ENCODE measurements at places on chromosomes 16 and 17.

DNA sequence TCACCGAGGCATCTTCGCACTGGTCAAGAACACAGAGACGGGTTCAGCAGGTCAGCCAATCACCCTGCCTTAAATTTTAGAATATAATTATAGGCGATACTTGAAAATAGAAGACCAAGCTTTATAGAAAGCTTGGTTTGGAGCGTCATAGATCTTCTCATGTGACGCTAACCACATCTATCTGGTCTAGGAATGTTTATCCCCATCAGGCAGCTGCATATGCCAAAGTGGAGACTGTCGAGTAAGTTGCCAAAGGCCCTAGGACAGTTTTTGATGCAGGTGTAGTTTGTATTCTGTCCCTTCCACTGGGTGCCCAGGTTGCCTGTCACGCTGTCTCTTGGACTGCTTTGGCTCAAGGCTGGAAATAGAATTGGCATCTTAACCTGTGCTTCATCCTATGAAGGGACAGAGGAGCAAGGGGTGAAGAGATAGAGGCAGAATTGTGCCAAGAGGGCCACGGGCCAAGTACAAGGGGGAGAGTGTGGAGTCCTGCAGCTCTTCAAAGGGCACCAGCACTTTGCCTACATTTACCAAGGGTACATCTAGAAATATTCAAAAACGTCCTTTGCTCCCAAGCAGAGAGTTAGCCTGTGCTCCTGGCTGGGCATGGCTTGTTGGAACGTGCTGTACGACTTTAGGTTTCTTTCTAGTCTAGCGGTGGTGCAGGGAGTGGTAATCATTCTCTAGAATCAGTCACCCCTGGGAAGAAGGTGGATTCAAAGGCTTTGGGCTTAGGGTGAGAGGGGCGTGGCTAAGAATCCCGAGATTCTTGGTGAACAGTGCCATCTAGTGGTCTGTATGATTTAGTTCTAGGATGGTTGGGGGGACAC, 5.3 kb upstream of the WIPI1 start:
- peak; percentile 94 for DNase-seq

- no peak for DNase-seq
These were observed 211.0 kb upstream of the GSE1 start for GRCh38 chr16:85401917-85402766.

DNA sequence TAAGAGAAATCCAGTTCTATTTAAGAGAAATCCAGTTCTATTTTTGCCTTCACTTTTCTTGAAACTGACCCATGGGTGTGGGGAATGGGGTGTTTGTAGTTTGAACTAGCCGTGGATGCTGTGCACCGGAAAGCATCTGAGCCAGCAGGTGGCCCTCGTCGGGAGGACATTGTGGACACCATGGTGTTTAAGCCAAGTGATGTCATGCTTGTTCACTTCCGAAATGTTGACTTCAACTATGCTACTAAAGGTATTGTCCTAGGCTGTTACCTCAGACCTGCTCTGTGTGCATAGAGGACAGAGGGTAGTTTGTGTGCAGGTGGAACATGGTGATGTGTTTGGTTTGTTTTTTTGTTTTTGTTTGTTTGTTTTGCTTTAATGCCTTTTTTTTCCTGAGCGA, 3.3 kb downstream of the ATXN2L start:
- DNase-seq, result no peak

DNA sequence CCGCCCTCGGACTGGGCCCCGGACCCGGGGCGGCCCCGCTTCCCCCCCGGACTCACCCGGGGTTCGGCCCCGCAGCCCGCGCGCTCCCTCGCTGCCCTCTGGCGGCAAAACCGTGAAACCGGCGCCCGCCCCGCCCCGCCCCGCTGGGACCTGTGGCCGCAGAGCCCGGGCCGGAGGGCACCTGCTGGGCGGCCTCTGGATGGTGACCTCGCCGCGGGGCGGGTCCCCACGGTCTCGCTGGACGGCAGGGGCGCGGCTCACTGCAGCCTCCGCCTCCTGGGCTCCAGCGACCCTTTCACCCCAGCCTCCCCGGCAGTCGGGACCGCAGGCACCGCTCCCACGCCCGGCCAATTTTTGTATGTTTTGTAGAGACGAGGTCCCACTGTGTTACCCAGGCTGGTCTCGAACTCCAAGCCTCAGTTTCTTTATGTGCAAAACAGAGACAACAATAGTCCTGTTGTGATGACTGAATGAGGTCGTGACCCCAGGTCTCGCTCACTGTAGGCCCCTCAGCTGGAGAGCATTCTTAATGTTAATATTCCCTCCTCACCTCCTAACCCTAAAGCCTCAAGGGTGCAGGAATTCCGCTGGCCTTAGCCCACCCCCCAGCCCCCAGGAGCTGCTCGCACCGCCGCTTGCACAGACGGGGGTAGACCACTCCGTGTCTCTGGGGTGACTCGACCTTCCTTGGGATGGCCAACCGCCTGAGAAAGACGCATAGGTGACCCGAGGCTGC, 33.7 kb upstream of the RPH3AL start:
- DNase-seq, result no peak

- DNase-seq, result no peak
These were observed 148.0 kb upstream of the FOXF1 start for GRCh38 chr16:86362155-86362849.

GRCh38 chr17:57033296-57033695, 51.8 kb upstream of the AKAP1 start:
- peak; percentile 99 for DNase-seq

DNA sequence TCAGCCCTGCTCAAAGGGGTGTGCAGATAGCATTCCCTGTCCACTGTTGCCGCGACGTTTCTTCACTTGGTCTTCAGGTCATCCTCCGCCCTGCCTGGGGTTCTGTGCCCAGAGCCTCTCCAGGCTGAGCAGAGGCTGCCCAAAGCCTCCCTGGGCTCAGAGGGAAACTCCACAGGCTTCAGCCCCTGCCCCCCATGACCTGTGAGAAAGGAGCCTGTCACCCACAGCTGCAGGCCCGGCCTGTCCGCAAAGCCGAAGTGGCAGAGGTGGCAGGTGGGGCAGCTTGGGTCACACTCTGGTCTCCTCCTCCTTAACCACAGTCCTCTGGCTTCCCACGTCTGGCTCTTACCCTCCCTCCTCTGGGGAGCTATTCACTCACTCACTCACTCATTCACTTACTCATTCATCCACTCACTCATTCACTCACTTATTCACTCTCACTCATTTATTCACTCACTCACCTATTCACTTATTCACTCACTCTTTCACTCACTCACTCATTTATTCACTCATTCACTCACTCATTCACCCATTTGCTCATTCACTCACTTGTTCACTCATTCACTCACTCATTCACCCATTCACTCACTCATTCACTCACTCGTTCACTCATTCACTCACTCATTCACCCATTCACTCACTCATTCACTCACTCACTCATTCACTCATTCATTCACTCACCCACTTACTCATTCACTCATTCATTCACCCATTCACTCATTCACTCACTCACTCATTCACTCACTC, 7.1 kb upstream of the CPSF4L start:
- no peak for DNase-seq

DNA sequence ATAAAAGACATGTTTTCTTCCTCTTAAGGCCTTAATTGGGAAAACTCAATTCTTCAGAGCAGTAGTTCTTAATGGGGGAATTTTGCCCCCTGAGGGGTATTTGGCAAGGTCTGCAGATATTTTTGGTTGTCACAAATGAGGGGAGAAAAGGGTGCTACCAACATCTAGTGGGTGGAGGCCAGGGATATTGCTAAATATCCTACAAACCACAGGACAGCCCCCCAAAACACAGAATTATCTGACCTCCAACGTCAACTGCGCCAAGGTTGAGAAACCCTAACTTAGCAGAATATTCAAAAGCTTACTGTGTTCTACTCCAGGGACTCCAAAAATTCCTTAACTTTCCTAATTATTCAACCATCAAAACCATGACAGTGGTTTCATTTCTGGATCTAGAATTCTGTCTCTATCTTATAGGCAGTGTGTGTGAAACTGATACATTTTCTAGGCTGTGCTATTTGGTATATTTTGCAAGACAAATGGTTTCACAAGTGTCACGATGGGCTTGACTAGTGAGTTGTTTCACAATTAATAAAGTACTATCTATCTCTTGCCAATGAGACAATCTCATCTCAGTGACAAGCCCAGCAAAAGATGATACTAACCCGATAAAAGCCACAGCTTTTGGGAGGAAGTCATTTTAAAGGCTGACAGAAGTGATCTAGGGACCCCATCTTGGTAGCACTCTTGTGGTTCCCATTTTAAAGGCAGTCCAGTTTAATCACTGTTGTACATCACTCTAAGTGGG, 14.7 kb downstream of the TXNDC11 start:
- DNase-seq, result no peak

- no peak for DNase-seq
These were observed 502.8 kb upstream of the CDH11 start for GRCh38 chr16:65624666-65625065.

GRCh38 chr17:78185981-78186691, 716 bp downstream of the TK1 start:
- peak; percentile 40 for DNase-seq

DNA sequence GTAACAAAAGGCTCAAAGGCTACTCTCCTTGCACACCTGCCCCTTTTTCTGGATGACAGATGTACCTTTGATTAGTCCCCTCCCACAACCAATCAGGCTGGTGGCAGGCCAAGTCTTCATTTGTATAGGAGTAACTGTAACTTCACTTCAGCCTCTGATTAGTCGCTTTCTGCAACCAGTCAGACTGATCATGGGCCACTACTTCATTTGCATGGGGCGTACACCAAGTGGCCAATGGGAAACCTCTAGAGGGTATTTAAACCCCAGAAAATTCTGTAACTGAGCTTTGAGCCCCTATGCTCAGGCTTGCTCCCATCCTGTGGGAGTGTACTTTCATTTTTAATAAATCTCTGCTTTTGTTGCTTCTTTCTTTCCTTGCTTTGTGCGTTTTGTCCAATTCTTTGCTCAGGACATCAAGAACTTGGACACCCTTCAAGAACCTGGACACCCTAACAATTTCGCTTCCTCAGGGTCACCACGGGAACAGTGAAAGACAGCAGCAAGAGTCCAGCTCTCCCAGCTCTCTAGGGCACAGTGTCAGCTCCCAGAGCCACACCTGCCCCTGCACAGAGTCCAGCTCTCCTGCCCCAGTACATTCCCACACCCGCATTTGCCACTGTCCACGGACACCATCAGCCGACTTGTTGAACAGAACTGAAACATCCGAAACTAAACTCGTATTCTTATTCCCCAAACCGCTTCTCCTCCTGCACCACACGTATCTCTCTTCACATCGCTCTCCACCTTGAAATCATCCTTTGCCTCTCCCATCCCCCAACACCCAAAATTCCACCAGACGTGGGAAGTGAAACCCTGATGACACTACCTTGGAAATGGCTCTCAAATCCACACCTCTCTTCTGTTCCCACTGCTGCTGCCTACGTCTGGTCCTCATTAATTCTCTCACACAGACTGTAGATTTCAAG, 53.4 kb downstream of the ABCC12 start:
- peak; percentile 87 for DNase-seq

DNA sequence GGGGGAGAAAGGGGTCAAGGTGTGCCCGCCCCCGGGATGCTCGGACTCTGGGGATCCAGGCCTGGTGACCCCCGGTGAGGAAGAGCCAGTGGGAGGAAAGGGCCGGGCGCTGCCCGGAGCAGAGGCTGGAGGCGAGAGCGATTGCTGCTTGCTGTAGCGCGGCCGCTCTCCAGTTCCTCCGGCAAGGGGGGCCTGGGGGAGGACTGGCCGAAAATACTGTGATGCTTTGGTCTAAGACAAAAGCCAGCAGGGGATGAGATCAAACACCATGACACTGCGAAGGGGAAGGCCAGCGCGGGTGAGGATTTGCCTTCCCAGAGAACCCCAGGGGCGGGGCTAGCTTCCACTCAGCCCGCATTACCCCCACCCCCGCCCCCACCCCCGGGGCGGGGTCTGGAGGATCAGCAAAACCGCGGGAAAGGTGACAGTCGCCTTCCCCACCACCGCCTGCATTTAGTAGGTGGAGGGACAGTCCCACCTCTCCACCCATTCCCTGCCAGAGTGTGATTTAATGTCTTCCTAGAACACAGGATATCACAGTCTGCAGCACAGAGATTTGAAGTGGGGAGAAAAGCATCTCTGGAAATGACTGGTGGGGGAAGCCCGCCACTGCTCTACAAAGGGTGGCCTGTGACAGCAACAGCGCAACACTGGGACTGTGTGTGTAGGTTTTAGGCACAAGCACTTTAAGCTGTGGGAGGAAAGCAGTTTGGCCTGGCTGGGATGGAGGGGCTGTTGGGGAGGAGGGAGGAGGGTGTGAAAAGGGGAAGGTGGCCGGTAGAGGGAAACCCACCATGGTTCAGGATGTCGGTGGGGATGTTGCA, 25.7 kb downstream of the MRC2 start:
- DNase-seq, result peak; percentile 95

DNA sequence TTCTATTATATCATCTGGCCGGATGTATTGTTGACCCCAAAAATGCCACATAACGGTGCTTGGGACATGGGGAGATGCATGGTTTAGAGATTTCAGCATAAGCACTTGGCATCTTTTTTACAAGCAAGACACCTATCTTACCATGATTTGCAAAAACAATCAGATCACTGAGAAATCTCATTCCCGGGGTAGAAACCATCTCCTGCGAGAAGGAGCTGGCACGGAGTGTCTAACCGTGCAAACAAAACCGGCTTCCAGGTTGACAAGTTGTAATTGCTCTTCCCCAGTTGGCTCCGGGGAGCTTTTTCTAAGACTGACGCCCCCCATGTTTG, 1.0 kb downstream of the SLC16A6 start:
- no peak for DNase-seq

- DNase-seq, result peak; percentile 25
These were observed 71.2 kb upstream of the LGALS9 start for GRCh38 chr17:27559506-27560481.

GRCh38 chr16:8921347-8921984, 39.3 kb downstream of the LITAFD start:
- no peak for DNase-seq

DNA sequence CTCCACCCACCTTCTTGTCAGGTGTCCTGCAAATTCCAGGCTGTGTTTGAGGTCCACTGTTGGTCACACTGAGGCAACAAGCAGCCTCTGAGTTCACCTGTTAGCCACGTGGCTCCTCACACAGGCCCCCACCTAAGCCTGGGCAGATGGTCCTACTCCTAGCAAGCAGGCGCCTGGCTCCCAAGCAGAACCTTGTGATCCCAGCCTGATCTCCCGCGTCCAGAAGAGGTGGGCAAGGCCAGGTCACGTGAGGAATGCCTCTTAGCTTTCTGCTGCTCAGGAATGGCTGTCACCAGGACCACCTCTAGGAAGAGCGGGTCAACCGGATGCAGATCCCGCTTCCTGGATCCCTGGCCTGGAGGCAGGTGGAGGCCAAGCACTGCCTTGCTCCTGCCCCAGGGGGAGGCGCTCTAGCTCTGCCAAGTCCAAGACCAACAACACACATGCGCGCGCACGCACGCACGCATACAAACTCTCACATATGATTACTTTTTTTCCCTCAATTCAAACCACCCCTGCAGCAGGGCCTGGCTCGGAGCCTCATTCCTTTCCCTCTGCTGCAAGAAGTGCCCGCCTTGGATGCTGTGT, 9.5 kb downstream of the CYB561 start:
- peak; percentile 20 for DNase-seq

DNA sequence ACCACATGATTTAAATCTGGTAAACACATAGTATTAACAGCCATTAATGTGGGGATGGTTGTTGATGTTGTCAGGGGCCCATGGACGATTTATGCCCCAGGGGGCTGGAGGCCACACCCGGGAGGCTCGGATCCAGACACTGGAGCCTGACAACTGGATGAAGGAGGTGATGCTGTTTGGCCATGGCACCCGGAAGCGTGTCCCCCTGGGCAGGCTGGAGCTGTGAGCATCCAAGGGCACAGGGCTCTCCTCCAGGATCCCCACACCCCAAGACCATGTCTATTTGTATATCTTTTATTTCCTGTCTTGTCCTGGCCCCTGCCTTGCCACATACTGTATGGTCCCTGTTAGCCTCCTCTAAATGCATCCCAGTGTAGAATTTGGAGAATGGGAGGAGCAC, 4.6 kb downstream of the RSAD1 start:
- DNase-seq, result no peak

Data from NCI-H510A treated with DMSO at 0.1 percent for 48 hours (cell line).